T-helper 17 cell (primary cell): ENCODE measurements at places on chromosomes 4 and X. TPM values are rescaled to one million over a fixed set of nuclear protein-coding genes. Genes with fewer than 3 reads are reported as not detected.

GRCh38 chrX:121455890-121456289 lies 408.5 kb downstream of the GLUD2 start:
- no peak for DNase-seq

GRCh38 chr4:76156635-76157034 lies 8.4 kb upstream of the NUP54 start:
- DNase-seq = no peak

DNA sequence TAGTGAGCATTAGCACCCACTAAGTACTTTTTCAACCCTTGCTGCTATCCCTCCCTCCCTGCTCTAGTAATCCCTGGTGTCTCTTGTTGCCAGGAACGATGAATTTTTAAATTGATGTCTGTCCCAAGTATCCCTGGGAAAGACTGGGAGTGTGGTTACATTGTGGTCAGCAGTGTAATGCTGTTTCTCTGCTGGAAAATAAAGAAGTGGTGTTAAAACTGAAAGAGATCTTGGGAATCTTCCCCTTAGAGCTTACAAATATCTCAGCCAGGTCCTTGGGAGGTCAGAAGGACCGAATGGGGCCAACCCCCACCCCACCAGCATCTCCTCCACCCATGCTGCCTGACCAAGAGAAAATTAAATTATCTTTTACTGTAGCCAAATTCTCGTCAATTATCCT lies 174.5 kb upstream of the MXRA5 start:
- no peak for DNase-seq

DNA sequence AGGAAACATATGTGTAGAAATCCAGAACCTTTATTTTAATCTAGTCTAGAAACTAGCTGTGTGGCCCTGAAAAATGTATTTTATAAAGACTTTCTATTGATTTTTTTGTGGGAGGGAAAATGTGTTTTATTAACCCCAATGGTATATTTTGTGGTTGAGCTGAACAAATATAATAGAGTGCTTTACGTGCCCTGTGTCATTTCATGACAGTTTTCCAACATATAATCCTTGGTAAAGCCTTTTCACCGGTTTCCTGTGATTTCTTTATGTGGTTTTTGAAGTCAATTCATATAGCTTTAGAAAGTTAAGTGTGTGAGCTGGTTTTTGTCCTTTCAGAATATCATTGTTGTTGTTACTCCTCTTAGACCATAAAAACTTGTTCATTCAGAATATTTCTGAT lies 375.7 kb downstream of the ADGRL3 start:
- DNase-seq = no peak

GRCh38 chr4:166482758-166483157 lies 609.7 kb downstream of the TLL1 start:
- no peak for DNase-seq

GRCh38 chr4:153152501-153153338 lies 51.5 kb upstream of the TRIM2 start:
- DNase-seq = peak; percentile 57

GRCh38 chr4:180810581-180810980 lies 1432.6 kb upstream of the TENM3 start:
- no peak for DNase-seq

DNA sequence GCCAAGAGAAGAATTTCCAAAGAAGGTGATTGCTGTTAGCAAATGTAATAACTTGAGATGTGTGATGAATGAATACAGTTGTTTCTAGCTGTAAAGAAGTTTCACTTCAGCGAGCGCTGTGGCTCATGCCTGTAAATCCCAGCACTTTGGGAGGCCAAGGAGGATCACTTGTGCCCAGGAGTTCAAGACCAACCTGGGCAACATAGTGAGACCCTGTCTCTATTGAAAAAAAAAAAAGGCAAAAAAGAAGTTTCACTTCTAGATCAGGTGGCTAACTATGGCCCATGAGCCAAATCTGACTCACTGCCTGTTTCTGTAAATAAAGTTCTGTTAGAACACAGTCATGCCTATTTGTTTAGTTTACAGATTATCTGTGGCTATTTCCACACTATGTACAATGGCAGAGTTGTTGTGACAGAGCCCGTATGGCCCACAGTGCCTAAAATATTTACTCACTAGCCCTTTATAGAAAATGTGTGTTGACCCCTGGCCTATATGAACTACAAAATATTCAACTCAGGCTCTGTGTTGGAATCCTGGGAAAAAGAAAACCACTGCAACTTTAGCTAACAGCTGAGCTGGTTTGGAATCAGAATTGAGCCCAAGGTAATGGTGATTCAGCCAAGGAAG lies 54.1 kb upstream of the PRPS1 start:
- DNase-seq = no peak

- DNase-seq = peak; percentile 15
Observed at GRCh38 chr4:37453281-37453998, 208.9 kb downstream of the NWD2 start.

Gene UGT8
- 0.50 TPM for total RNA-seq

Gene ITM2A
- total RNA-seq = 194 TPM

Gene TCP11X2
- total RNA-seq = not detected

Gene MAGEA1
- total RNA-seq = not detected
